ENCODE measurements at places on chromosomes 12 and 14. TPM values are rescaled to one million over a fixed set of nuclear protein-coding genes. Genes with fewer than 3 reads are reported as not detected.

DNA sequence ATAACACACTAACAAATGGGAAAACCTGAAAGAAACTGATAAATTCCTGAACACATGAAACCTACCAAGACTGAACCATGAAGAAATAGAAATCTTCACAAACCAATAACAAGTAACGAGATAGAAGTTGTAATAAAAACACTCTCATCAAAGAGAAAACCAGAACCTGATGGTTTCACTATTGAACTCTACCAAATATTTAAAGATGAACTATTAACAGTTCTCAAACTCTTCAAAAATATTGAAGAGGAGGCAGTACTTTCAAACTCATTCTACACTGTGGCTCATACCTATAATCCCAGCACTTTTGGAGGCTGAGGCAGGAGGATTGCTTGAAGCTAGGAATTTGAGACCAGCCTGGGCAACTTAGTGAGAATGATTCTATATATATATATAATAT lies 48.4 kb upstream of the TMTC2 start:
- DNase-seq = no peak

DNA sequence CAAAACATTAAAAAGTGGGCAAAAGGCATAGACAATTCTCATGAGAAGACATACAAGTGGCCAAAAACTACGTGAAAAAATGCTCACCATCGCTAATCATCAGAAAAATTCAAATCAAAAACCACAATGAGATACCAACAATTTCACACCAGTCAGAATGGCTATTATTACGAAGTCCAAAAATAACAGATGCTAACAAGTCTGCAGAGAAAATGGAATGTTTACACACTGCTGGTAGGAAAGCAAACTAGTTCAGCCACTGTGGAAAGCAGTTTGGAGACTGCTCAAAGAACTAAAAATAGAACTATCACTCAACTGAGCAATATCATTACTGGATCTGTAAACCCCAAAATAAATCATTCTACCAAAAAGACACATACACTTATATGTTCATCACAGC lies 76.2 kb downstream of the PRKD1 start:
- no peak for DNase-seq

PIK3C2G gene
- not detected for total RNA-seq

DNA sequence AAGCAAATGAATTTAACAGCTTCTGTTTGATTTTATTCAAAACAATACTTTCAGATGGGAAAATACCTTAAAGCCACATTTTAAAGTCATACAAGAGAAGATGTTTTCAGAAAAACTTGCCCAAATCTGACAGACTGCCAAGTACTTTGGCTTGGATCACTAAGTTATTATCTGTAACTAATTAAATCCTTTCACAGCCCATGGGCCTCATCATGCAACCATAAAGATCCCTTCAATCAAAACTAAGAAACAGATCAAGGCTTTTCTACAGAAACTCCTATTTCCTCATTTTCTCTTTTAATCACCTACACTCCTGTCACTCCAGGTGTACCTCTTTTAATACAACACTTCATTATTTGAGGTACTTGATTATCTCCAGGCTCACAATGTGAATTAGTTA lies 28.1 kb downstream of the BLTP3B start:
- DNase-seq = no peak

KRT86 gene
- not detected for total RNA-seq

DNA sequence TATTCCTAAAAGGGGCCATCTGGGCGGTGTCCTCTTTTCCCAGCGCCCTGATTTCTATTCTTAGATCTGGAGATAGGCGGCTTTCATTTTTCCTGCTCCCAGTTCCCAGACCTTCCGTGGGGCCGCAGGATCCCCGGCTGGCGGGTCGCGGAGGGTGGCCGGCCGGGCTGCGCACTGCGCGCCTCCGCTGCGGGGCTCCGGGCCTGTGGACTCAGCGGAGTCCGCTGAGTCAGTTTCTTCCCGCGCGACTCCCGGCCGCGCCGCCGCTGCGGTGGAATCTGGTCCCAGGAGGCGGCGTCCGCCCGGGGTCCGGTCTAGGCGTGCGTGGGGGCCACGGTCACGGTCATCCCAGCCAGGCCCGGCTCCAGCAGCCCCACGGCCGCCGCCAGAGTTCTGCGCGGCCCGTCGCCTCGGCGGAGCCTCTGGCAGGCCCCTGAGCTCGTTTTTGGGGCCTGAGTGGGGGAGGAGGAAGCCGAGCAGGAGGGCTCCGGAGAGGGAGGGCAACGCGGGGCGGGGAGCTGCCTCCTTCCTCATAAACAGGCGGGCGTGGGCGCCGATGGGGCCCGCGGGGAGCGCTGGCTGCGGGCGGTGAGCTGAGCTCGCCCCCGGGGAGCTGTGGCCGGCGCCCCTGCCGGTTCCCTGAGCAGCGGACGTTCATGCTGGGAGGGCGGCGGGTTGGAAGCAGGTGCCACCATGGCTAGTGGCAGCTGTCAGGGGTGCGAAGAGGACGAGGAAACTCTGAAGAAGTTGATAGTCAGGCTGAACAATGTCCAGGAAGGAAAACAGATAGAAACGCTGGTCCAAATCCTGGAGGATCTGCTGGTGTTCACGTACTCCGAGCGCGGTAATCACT lies at the start of gene LRRK2:
LRRK2 (plus strand) TSS at position 559 of the 853 bp plus-strand sequence; CDS start at position 694, 135 bp downstream.
- peak; percentile 55 for DNase-seq

GRCh38 chr14:94660306-94660946 lies 48.2 kb downstream of the SERPINA3 start:
- DNase-seq = no peak

- no peak for DNase-seq
Measured at GRCh38 chr14:101402936-101403660, 158.2 kb upstream of the DIO3 start.

KRT72 gene
- not detected for total RNA-seq

- DNase-seq = peak; percentile 66
Measured at GRCh38 chr14:30994681-30995620, 30.5 kb upstream of the AP4S1 start.

DNA sequence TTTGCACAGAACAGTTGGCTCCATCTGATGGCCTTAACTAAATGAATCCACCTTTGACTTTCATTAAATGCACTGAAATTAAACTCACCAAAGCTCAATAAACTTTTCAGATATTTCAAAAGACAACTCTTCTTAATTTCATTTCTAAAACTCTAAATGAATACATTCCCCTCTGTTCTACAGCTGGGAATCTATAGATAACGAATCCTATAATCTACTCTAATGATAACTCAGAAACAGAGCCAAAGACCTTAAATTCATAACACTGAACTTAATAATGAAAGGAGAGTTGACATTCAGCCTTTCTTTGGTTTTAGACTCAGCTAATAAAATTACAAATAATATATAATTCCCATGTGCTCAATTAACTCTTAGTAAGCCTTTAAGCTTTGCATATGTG lies 150.5 kb downstream of the KCNH5 start:
- no peak for DNase-seq

- no peak for DNase-seq
Measured at GRCh38 chr14:76446921-76447320, 71.0 kb downstream of the ESRRB start.

BDKRB2 gene
- 0.39 TPM for total RNA-seq

- DNase-seq = peak; percentile 10
Measured at GRCh38 chr12:131860472-131861260, 32.5 kb downstream of the MMP17 start.

TAS2R42 gene
- total RNA-seq = not detected

C12orf75 gene
- total RNA-seq = 60.7 TPM

GRCh38 chr14:35741345-35742031 lies 67.6 kb downstream of the RALGAPA1 start:
- no peak for DNase-seq

DNA sequence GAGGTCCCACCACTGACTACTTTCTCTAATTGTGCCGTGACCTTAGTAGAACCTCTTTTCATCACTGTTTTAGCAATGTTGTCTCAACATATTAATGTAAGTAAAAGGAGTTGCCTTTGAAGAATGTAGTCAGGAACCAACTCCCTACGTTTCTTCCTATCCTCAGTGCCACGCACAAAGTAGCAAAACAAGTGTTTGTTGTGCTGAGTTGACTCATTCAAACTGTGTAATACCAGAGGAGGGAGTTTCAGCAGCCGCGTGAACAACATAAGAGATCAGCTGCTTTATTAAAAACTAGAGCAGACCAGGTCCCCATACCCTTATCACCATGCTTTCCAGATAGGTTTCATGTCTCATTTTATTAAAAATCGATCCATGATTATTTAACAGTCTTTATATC lies 19.1 kb downstream of the PLBD1 start:
- DNase-seq = no peak

DNA sequence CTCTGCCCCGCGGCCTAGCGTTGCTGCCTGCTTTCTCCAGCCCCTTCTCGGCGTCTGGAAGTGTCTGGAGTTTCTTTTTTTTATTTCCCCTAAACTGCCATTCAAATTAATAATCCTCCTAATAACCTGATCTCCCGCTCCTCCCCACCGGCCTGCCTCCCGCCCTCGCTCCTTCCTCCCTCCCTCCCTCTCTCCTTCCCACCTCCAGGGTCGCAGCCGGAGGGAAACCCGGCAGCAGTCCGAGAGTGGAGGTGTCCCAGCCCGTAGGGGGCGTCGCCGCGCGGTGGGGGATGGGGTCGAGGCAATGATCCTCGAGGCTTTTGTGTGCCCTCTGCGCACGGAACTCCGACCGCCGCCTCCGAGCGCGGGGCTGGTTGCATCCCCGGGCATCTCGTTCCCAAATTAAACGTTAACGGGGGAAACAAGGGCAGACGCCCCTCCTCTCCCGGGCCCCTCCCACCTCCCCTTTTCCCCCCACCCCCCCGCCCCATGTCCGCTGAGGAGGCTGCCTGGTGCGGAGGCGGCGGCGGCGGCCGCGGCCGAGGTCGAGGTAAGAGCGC lies 1.0 kb upstream of the SOCS2 start:
- DNase-seq = peak; percentile 59

MTA1 gene
- total RNA-seq = 167 TPM

CPNE6 gene
- total RNA-seq = not detected

GRCh38 chr12:47378907-47379306 lies 299.1 kb upstream of the AMIGO2 start:
- peak; percentile 89 for DNase-seq

DNA sequence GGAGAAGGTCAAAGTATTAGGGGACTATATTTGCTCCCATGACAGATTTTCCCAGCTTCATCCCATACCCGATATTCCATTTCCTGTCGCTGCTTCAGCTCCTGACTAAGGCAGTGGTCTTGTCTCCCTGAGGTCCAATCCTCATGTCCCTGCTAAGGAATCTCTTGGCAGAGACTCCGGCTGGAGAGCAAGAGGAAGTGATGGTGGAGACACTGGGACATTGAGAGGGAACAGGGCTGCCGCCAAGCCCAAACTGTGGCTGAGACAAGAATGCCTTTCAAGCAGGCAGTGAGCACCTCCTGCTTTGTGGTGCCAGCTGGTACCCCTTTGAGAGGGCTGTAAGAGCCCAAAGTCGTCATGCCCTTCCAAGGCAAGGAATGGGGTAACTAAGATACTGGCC lies 5.5 kb downstream of the SP7 start:
- DNase-seq = no peak

DNA sequence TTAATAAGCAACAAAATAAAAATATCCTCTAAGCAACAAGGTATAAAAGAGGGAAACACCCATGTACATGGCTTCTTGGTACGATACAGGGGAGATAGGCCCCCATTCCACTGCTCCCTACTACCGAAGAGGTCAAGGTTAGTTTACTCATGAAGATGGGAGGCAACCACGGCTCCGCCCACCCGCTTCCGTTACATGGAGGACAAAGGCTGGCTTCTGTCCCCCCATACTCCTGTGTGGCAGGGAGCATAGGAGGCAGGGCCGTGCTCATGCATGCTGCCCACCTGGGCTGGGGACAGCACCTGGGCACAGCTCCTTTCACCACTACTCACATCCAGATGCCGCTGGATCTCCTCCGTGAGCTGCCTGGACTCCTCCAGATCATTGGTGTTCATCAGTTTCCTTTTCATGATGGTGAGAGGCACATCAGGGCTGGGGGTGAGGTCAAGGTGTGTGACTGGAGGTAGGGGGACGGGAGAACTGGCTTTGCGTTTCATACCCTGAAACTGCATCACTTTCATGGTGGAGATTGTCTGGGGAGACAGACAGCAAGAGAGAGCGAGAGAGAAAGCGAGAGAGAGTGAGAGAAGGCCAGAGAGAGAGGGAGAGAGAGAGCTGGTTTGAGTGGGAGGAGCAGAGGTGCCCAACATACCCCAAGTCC lies 39.0 kb downstream of the LGMN start:
- DNase-seq = no peak

- no peak for DNase-seq
Measured at GRCh38 chr12:43766291-43766690, 7.5 kb downstream of the IRAK4 start.

- DNase-seq = no peak
Measured at GRCh38 chr14:76613616-76614015, 147.7 kb upstream of the VASH1 start.

DNA sequence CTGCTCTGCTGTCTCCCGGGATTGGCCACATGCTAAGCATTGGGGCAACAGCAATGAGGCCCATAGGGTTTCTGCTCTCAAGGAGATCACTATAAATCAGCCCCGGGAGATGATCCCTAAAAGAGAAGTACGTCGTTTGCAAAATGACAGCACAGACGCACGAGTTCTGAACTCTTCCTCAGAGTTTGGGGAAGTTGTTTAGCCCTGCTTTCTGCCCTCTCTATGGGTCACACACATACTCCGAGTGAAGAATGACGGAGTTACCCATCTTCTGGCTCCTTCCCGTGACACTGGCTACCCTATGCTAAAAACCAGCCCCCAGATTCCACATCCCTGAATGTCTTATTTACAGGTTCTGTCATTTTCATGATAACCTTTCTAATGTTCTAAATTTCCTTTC lies 258.0 kb upstream of the PLEKHG7 start:
- DNase-seq = no peak

PROX2 gene
- total RNA-seq = not detected

DNA sequence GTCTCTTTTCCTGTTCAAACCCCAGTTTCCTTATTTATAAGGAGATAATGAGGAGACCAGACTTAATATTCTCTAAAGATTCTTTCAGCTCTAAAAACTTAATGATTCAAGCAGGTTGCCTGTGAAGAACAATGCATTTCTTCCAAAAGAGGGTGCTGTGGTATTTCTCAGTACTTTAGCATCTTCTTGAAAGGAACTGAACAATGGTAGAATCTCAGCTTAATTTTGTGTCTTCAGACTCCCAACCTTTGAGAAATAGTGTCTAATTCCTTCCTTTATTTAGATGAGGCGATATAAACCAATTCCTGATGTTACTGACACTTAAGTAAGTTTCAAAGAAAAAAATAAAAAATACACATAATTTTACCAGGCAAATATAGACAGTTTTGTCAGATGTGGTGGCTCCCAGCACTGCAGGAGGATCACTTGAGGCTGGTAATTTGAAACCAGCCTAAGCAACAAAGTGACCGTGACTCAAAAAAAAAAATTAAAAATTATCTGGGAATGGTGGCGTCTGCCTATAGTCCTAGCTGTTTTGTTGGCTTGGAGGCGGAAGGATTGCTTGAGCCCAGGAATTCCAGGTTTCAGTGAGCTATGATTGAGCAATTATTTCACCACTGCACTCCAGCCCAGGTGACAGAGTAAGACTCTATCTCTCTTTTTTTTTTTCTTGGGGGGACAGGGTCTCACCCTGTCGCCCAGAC lies 76.9 kb upstream of the PSMA6 start:
- DNase-seq = peak; percentile 62

Measured in endothelial cell of umbilical vein (primary cell).